CD4-positive, CD25-positive, alpha-beta regulatory T cell (primary cell): ENCODE measurements at places on chromosomes 1 and 21.

- no peaks in the 10 kb centered on the region for H3K36me3 ChIP-seq
- no peak for DNase-seq
- no peak overlapping the region for H3K27ac ChIP-seq
- no peaks in the 10 kb centered on the region for H3K4me1 ChIP-seq
- no peak overlapping the region for H3K4me3 ChIP-seq
- H3K27me3 ChIP-seq = no peaks in the 10 kb centered on the region
These were observed 155.7 kb downstream of the FGGY start for GRCh38 chr1:59452559-59452958.

DNA sequence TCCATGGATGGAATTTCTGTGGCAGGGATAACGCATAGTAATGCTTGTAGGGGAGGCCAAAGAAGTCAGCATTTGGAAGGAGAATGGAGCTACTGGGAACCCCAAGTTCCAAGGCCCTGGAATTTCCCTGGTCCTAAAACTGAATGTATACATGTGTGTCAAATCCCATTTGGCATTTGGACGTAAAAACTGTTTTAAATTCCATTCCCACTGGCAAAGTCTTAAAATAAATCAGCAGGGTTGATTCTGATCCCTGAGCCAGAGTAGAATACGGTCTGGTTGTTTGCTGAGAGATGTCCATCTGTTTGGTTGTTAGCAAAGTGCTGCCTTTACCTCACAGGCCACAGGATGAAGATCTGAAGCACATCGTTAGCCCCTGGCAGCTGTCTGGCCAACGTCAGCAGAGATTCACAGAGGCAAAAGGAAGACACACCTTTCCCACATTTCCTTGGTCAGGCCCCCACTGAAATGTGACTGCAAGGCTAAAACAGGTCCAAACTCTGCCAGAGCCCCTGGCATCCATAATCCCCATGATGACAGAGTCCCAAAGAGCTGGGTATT lies 62.2 kb downstream of the GORAB start:
- peaks cover 10% of the 10 kb centered on the region for H3K27me3 ChIP-seq
- no peak overlapping the region for H3K4me3 ChIP-seq
- no peak for DNase-seq
- H3K27ac ChIP-seq = no peak overlapping the region
- H3K36me3 ChIP-seq = no peaks in the 10 kb centered on the region
- no peaks in the 10 kb centered on the region for H3K4me1 ChIP-seq

GRCh38 chr1:179955287-179955680 lies 674 bp downstream of the CEP350 start:
- no peak for DNase-seq
- no peaks in the 10 kb centered on the region for H3K36me3 ChIP-seq
- H3K4me1 ChIP-seq = peaks cover 46% of the 10 kb centered on the region

- no peak overlapping the region for H3K4me3 ChIP-seq
- no peaks in the 10 kb centered on the region for H3K4me1 ChIP-seq
- H3K27ac ChIP-seq = no peak overlapping the region
- DNase-seq = no peak
These were observed 52.2 kb upstream of the GCLM start for GRCh38 chr1:93961443-93961842.
